ENCODE measurements at places on chromosomes 3 and 15.

DNA sequence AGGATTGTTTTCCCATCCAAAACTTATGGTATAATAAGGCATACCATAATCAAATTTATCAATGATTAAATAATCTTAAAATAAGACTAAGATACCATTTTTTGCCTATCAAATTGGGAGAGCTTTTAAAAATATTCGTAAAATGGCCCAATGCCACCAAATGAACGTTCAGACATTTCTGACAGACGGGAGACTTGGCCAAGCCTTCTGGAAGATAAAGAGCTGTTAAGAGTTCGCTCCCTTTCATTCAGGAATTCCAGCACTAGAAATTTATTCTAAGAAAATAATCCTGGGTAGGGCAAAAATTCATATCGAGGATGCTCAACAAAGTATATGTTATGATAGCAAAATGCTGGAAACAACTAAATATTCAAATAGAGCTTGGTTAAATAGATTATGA is 85.6 kb upstream of the NEO1 start:
- no peak for DNase-seq

GRCh38 chr15:33543957-33544356 is 233.2 kb downstream of the RYR3 start:
- DNase-seq = no peak

DNA sequence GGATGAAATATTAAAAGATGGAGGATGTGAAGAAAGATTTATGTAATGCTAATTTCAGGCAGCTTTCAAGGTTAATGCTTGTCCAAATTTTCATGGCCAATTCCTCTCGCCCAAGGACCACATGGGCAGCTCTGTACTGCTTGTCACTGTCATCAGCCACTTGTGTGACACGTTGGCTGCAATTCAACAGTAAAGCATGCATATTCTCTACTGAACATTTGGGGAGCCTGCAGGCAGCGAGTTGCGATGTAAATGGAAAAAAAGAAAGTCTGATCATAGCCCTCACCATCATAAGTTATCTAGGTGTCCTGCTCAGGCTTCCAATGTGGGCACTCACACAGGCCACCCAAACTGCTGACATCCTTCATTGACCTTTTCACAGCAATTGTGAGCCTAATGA is 1026.8 kb upstream of the NR2F2 start:
- DNase-seq = no peak

DNA sequence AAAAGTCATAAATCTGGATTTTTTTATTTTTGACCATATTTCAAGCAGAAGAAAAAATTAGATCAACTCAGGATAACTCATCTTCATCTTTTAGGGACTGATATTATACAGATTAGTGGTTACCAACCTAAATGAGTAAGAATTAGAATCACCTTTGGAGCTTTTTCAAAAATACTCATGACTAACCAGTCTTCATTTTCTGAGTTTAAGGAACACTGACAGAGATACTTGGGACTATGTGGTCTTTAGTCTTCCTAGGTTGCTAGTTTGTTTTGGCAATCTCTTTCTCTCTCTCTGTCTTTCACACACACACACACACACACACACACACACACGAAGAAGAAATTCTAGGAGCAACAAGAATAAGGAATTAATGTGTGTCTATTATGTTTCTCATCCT is 50.1 kb downstream of the TMOD3 start:
- no peak for DNase-seq

GRCh38 chr15:52199271-52199670 is 8.1 kb upstream of the GNB5 start:
- no peak for DNase-seq

GRCh38 chr3:12768579-12769527 is 9.8 kb upstream of the TMEM40 start:
- DNase-seq = no peak

DNA sequence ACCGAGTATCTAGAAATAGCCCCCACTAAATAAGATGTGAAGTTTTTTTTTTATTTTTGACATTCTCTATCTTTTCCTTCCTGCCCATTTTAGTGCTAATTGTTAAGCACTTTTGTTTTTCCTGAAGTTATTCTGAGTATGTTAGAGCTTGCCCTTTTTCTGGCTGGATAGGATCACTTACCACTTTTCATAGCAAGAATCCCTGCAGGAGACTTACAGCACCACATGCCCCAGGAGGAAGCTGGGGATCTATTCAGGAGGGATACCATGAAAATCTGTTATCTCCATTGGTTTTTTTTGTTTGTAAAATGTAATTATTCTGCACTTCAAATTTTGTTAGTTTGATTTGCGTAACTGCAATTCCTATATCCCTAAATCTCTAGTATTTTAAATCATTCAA is 968.4 kb downstream of the ZPLD1 start:
- no peak for DNase-seq

DNA sequence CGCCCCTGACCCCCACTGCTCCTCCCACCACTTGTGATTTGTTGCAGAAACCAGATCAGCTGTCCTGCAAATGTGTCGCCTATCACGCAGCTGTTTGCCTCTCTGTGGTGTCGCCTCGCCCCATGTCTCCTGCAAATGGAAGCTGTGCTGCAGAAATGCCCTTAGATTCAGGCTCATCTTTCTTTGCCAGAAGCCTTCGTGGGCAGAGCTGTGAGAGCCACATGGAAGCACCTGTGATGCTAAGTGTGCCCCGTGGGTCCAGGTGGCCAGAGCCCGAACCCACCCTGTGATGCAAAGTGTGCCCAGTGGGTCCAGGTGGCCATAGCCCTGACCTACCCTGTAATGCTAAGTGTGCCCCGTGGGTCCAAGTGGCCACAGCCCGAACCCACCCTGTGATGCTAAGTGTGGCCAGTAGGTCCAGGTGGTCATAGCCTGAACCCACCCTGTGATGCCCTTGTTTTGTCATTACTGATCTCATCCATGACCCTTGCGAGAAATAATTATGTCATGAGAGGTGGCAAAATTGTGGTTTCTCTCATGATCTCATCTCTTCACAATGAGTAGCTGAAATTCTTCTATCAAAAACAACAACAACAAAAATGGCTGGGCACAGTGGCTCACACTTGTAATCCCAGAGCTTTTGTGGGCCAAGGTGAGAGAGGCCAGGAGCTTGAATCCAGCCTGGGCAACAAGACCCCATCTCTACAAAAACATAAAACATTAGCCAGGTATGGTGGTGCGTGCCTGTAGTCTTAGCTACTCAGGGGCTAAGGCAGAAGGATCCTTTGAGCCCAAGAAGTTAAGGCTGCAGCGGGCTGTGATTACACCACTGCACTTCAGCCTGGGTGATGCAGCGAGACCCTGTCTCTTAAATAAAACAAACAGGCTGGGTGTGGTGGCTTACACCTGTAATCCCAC is 187.4 kb downstream of the GOLGA6L6 start:
- DNase-seq = no peak

DNA sequence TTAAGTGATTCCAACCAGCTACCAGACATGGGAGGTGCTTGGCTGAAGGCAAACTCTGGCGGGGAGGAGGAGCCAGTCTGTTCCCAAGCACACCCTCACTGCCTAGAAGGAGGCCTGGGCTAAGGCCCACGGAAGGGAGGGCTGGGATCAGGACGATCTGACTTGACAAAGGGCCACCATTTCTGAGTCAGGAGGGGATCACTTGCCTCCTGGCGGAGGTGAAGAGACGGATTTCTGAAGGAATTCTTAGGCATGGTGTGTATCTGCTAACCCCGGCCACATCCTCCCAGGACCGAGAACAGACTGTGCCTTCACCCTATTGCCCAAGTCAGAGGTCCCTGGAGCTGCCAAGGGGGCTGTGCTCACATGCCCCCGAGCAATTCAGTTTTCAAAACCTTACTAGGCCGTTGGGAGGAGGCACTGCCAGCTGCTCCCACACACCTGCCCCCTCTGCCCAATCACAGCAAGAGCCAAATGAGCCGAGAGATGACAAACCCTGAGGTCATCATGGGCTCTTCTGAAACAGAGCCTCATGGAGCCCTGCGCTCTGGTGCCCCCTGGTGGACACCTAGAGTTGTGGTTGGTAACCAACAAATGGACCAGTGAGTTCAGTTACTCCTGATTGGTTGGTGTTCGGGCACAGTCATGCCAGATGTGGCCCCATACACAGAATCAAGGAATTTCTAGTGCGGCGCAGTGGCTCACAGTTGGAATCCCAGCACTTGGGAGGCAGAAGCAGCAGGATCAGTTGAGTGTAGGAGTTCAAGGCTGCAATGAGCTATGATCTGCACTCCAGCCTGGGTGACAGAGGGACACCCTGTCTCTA is 6.5 kb upstream of the TNK2 start:
- no peak for DNase-seq

GRCh38 chr15:85142312-85142711 is 160.7 kb downstream of the PDE8A start:
- DNase-seq = no peak

- DNase-seq = no peak
These were observed 125.4 kb downstream of the VGLL3 start for GRCh38 chr3:86865506-86865905.

DNA sequence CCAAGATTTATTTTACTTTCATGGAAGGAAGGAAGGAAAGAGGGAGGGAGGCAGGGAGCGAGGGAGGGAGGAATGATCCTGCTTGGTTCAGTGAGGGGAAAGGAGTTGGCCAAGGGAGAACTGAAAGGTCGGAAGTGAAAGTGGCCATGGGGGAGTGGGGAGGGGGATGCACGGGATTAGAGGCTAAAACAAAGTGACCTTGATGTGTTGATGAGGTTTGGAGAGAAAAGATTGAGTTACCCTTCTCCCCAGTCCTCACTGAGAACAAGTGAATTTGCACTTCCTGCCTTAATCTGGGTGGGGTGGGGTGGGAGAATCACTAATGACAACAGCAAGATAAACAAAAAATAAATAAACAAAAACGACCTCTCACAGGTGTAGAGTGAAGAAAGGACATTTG is 212.0 kb upstream of the TLE3 start:
- DNase-seq = no peak

- no peak for DNase-seq
These were observed 246.7 kb upstream of the AZI2 start for GRCh38 chr3:28595372-28595771.

DNA sequence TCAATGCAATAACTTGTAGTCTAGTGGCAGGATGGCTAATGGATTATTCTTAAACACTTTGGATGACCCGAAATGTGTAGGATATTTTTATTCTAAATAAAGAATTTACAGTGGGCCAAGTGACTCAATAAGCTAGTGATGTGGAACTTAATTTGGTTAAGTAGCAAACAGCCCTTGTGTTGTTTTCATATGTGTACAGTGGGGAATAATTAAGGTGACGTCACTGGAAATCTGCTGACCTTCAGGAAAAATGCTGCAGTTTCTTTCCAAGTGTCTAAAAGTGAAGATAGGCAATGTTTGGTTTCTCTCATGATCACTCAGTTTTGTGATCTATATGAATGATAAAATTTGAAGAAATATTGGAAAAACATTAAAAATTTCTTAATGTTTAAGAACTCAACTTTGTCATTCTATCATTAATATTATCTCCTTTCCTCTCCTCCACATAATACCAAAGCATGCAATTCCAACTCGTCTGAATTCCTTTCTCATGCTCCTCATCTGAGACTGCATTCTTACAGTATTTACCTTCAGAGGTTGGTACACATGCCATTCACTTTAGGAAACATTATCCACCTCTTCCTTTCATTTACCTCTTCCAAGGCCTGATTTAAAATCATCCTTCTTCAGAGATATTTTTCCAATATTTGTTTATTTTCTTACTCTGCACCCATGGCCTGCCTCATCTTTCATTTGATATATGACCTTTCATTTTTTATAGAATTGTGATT is 414.6 kb upstream of the ARPP21 start:
- no peak for DNase-seq

GRCh38 chr3:31754575-31755278 is 222.0 kb downstream of the STT3B start:
- no peak for DNase-seq

GRCh38 chr3:149812165-149812605 is 830 bp upstream of the RNF13 start:
- DNase-seq = no peak

DNA sequence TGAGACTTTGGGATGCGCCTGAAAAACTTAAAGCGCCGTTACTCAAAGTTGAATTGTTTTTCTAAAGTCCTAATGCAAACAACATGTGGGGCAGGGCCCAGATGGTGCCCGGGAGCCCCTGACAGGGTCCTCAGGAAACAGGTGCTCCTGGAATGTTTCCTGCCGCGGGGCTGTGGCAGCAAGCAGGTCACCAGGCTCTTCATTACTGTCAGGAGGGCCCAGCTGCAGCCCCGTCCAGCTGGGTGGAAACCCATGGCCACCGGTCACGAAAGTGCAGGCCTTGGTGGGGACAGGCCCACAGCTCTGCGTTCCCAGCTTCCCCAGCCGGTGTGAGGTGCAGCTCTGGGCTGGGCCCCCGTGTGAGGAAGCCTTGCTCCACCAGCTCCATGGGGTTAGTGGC is 63.9 kb upstream of the GATA2 start:
- no peak for DNase-seq

GRCh38 chr15:45253330-45253729 is 1.3 kb downstream of the SLC28A2 start:
- DNase-seq = no peak

- no peak for DNase-seq
These were observed 35.9 kb downstream of the MINAR1 start for GRCh38 chr15:79467865-79468586.

DNA sequence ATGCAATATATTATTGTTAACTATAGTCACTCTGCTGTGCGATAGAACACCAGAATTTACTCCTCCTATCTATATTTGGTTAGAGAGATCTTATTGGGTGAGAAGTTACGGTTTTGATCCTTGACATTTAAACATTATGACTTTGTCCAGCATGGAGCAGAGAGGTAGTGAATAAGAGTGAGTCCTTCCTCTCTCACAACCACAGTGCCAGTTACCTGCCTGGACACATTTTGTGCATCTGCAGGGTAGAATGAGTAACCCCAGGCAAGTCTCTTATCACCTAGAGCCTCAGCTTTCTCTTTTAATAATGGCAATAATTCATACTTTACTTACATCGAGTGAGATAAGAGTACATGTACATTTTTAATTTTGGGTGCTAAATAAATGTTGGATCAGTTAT is 24.1 kb downstream of the KAT2B start:
- DNase-seq = no peak

- DNase-seq = no peak
These were observed 495.6 kb downstream of the LPP start for GRCh38 chr3:188649521-188649920.

GRCh38 chr3:187104933-187105332 is 34.4 kb downstream of the RPL39L start:
- no peak for DNase-seq

DNA sequence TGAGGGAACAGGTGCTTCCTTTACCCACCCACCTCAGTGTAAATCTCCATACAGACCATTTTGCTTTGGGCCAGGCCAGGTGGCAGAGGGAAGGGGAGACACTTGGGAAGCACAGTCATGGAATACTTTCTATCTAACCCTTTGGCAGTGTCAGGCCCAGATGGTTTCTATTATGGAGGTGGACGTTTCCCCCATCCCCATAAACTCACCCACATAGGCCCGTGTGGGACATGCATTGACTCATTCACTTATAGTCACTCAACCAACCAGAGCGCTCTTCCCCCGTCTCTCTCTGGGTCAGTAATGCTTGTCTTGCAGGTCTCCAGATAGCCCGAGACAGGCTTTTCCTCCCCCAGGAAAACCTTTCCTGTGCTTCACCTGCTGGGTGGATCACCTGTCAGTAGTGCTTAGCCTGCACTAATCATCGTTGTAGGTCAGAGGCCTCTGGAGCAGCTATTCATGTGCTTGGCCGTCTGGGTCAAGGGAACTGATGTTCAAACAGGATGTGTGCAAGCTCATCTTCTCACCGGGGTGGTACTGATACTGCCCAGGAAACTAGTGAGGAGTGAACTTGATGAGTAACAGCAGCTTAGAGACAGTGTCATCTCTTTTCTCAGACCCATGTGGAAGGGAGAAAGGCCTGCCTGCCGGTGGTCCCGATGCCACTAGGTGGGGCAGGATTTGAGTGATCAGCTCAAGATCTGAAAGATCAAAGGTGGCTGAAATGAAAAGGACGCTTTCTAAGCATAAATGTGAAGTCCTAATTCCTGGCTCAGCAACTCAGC is 67.1 kb downstream of the CEMIP start:
- no peak for DNase-seq
